ENCODE measurements at places on chromosomes 7 and 10. TPM values are rescaled to one million over a fixed set of nuclear protein-coding genes. Genes with fewer than 3 reads are reported as not detected.

The NODAL gene
- not detected for total RNA-seq

The CNPY1 gene
- total RNA-seq = not detected

The LAMB1 gene
- 0.16 TPM for total RNA-seq

The SNCG gene
- total RNA-seq = not detected

The GBX1 gene
- total RNA-seq = 0.16 TPM

The SUN3 gene
- not detected for total RNA-seq

The ANKRD7 gene
- not detected for total RNA-seq

The OR2A5 gene
- not detected for total RNA-seq

The TFR2 gene
- 10.1 TPM for total RNA-seq

The FFAR4 gene
- not detected for total RNA-seq

The AOC1 gene
- total RNA-seq = not detected

The NUDT13 gene
- total RNA-seq = 2.2 TPM

The OPN1SW gene
- total RNA-seq = not detected

The TUBAL3 gene
- total RNA-seq = not detected

The KCP gene
- total RNA-seq = not detected

The BTBD16 gene
- total RNA-seq = not detected

The ASZ1 gene
- total RNA-seq = not detected

The MACROH2A2 gene
- total RNA-seq = 4.2 TPM

The AKR1E2 gene
- 13.4 TPM for total RNA-seq

The AFAP1L2 gene
- total RNA-seq = 1.4 TPM

The GATA3 gene
- 30.2 TPM for total RNA-seq

The SYNPO2L gene
- not detected for total RNA-seq

The LBX1 gene
- not detected for total RNA-seq

The TEX47 gene
- not detected for total RNA-seq

The FGFR2 gene
- not detected for total RNA-seq

The NPY4R2 gene
- not detected for total RNA-seq

The SPDYE5 gene
- not detected for total RNA-seq

The VPS37D gene
- total RNA-seq = 0.39 TPM

The NOC3L gene
- total RNA-seq = 53.7 TPM

The KLHDC10 gene
- 13.5 TPM for total RNA-seq

The EN2 gene
- total RNA-seq = not detected

The SH2D4B gene
- 0.11 TPM for total RNA-seq

The CDH23 gene
- total RNA-seq = 1.5 TPM

The HYAL4 gene
- 0.25 TPM for total RNA-seq

The TET1 gene
- total RNA-seq = 0.71 TPM

The OPN4 gene
- not detected for total RNA-seq

The MUC12 gene
- total RNA-seq = not detected

The CTTNBP2 gene
- total RNA-seq = not detected

The HOXA3 gene
- total RNA-seq = not detected

The IFIT2 gene
- 43.5 TPM for total RNA-seq

The OGDH gene
- total RNA-seq = 90.1 TPM

The AGAP3 gene
- total RNA-seq = 33.2 TPM

The OR2A42 gene
- not detected for total RNA-seq

The DNAJC30 gene
- total RNA-seq = 7.8 TPM

The NPY gene
- total RNA-seq = not detected

The DENND2A gene
- not detected for total RNA-seq
